ENCODE measurements at places on chromosomes 12 and 14. TPM values are rescaled to one million over a fixed set of nuclear protein-coding genes. Genes with fewer than 3 reads are reported as not detected.

DNA sequence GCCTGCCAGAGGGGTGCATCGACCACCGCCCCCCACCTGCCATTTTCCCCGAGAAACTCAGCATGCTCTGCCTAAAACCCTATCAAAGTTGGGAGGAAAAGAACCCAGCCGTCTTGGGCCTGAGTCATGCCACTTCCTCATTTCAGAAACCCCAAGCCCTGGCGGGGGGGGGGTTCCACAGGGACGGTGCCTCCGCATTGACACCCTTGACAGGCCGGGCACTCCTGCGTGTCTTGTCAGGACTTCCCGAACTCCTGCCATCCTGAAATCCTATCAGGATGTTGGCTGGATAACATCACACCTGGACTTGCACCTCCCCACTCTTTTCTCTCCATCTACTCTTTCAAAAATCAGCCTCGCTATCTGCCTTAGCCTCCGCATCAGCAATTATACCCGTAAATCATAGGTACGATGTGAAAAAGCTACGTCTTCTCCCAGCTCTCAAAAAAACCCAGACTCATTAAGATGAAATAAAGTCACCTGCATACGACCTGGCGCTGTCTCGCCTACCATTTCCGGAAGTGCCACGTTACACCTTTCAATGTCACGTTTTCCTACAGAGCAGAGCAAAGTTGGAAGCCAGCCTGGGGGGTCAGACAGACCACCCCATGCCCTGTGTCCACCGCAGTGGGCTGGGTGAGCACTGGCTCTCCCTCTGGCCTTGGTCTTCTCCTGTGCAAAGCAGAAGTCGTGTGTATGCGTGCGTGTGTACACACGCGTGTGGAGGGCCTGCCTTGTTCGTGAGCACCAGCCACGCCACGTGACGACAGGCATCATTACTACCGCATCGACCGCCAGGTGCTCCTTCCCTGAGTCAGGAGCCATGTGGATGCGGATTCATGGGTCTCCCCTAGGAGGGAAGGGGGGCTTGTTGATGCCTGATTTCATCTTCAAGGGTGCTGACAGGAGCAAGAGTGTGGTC, 96.7 kb downstream of the RFLNA start:
- no peak for DNase-seq
- H3K4me3 ChIP-seq, result peak overlapping the region; percentile 25
- H3K4me1 ChIP-seq, result peaks cover 58% of the 10 kb centered on the region

DNA sequence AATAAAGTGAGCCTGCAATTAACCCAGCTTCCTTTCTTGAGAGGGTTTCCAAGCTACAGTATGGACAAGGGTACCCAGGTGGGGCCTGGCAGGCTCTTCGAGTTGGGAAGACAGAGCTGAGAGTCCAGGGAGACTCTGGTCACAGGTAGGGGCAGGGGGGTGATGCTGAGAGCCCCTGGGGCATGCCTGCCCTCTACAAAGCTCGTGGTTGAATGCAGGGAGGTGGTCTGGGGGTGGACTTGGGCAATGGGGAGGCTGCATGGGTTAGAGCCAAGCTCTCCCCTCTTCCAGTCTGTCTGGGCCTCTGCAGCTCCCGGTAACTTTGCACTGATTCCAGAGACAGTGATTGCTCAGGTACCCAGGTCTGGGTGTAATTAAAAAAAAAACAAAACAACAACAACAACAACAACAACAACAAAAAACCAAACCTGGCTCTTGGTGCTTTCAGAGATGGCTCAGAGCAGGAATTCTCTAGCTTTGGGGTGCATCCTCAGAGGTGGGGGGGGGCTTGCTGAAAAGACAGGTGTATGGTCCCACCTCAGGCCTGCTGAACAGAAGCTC, 30.8 kb upstream of the PPP2R5C start:
- H3K27ac ChIP-seq, result no peak overlapping the region
- no peak for DNase-seq
- no peak overlapping the region for H3K4me3 ChIP-seq
- peaks cover 5% of the 10 kb centered on the region for H3K4me1 ChIP-seq
- H3K36me3 ChIP-seq, result no peaks in the 10 kb centered on the region

- no peak overlapping the region for H3K4me3 ChIP-seq
- H3K27ac ChIP-seq, result no peak overlapping the region
- H3K4me1 ChIP-seq, result peaks cover 19% of the 10 kb centered on the region
- H3K36me3 ChIP-seq, result peaks cover 4% of the 10 kb centered on the region
- peaks cover 15% of the 10 kb centered on the region for H3K27me3 ChIP-seq
- DNase-seq, result no peak
Measured at GRCh38 chr12:52238207-52238840, 5.3 kb downstream of the KRT7 start.

DNA sequence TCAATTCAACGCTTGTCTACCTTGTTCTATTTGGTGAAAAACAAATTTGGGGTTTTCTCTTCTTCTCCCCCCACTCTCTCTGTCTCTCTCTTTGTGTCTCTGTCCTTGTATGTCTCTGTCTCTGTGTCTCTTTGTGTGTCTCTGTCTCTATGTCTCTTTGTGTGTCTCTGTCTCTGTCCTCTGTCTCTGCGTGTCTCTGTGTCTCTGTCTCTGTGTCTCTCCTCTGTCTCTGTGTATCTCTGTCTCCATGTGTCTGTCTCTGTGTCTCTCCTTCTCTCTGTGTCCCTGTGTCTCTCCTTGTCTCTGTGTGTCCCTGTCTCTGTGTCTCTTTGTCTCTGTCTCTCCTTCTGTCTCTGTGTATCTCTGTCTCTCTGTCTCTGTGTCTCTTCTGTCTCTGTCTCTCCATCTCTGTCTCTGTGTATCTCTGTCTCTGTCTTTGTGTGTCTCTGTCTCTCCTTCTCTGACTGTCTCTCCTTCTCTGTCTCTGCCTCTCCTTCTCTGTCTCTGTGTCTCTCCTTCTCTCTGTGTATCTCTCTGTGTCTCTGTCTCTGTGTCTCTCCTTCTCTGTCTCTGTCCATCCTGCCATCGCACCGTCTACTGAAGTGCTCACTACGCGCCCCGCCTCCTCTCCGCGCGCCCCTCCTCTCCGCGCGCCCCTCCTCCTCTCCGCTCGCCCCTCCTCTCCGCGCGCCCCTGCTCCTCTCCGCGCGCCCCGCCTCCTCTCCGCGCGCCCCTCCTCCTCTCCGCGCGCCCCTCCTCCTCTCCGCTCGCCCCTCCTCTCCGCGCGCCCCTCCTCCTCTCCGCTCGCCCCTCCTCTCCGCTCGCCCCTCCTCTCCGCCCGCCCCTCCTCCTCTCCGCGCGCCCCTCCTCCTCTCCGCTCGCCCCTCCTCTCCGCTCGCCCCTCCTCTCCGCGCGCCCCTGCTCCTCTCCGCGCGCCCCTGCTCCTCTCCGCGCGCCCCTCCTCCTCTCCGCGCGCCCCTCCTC, 12.8 kb downstream of the LRCOL1 start:
- peak overlapping the region; percentile 57 for H3K27ac ChIP-seq
- H3K27me3 ChIP-seq, result peaks cover 53% of the 10 kb centered on the region
- no peak for DNase-seq
- H3K4me1 ChIP-seq, result peaks cover 30% of the 10 kb centered on the region
- peak overlapping the region; percentile 69 for H3K4me3 ChIP-seq
- no peaks in the 10 kb centered on the region for H3K36me3 ChIP-seq

DNA sequence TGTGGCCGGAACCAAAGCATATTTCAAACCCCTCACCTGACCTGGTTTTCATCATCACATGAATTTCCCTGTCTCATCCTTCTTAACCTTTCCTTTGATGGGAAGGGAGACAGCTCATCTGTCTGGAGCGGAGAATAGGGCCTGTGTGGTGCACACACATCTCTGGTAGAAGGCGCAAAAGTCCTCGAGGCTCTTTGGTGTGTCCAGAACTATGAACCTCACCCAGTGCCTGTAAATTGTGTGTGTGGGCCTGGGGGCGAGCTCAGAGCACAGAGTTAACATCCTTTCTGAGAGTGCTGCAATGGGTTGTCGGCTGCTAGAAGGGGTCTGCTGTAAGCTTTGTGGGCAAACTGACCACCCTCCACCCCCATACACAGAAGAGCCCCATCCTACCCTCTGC, 749 bp downstream of the GALNT6 start:
- DNase-seq, result no peak
- peaks cover 31% of the 10 kb centered on the region for H3K27me3 ChIP-seq
- H3K4me1 ChIP-seq, result peaks cover 59% of the 10 kb centered on the region
- no peaks in the 10 kb centered on the region for H3K36me3 ChIP-seq
- peak overlapping the region; percentile 89 for H3K27ac ChIP-seq

DNA sequence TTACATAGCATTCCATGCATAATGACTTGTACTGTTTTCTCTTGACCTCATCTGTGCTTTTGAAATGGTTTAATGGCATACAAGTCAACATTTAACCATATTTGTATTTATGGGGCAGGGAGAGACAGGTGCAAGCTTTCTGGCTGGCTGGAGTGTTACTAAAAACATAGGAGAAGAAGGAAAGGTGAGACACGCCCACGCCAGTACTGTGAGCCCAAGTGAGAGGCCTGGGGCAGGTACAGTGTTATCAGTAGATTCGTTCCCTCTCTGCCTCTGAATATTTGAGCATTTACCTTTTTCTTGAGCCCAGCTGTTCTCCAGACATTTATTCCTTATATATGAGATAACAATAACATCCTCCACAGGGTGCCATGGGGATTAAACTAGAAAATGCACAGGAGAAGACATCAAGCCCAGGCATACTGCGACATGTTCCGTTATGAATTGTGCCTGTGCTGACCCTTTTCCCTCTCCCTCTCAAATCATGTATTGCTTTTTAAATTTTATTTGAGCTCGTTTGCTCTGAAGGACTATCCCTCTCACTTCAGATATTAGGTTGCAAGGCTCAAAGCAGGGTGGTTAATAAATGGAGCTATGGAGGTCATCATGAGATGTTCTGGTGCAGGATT, 34.6 kb upstream of the TUBA1C start:
- no peaks in the 10 kb centered on the region for H3K27me3 ChIP-seq
- H3K36me3 ChIP-seq, result no peaks in the 10 kb centered on the region
- peaks cover 31% of the 10 kb centered on the region for H3K4me1 ChIP-seq
- no peak overlapping the region for H3K27ac ChIP-seq

DNA sequence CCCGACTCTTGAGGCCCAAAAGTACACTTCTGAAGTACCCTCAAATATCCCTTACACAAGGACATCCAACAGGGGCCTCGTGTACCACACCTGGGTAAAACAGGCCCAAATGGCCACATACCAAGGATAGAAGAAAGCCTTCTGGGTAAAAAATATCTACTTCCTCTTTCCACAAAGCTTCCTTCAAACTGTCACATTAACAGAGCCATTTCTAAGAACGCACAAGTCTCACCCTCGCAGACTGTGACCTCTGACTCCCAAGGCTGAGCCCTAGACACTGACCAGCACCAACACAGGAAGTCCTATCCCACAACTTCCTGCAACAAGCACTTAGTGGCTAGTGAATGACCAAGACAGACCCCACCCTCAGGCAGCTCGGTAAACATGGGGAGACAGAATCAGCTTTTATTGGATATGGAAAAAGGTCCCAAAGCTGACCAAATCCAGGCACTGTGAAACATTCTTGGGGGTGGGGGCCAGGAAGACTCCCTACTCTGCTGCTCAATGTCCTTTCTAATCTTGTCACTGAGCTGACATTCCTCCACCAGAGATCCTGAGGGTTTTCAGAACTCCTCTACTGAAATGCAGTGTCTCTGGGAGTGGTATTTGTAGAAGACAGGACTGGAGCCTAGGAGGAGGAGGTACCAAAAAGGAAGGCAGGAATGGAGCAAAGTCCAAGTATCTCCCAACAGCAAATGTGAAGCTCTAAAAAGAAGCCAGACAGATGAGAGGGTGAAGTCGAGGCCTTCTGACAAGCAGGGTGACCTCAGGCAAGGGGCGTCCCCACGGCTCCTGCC, 15.9 kb downstream of the KCTD10 start:
- no peak for DNase-seq
- H3K36me3 ChIP-seq, result peaks cover 27% of the 10 kb centered on the region
- H3K4me3 ChIP-seq, result peak overlapping the region; percentile 4
- no peaks in the 10 kb centered on the region for H3K27me3 ChIP-seq

CIROP gene
- not detected for total RNA-seq

DNA sequence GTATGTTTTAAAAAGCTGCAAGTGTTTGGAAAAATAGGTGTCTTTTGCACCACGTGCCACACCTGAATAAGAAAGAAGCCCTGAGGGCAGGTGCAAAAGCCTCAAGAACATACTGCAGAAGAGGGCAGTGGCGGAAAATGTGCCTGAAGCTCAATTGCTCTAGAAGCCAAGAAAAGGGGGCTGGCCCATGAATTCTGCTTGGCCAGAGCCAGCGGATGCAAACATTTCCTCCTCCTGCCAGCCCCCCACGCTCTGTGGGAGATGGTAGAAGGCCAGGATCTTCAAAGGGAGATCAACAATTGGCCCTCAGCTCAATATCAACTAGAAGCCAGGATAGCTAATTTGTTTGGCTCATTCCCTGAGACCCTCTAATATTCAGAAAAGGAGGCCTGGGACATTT, 80.3 kb upstream of the TMEM132D start:
- no peak overlapping the region for H3K27ac ChIP-seq
- peaks cover 43% of the 10 kb centered on the region for H3K27me3 ChIP-seq
- H3K36me3 ChIP-seq, result no peaks in the 10 kb centered on the region

WASHC3 gene
- total RNA-seq, result 27.9 TPM

- no peak overlapping the region for H3K4me3 ChIP-seq
- no peaks in the 10 kb centered on the region for H3K27me3 ChIP-seq
- H3K27ac ChIP-seq, result no peak overlapping the region
- H3K36me3 ChIP-seq, result peaks cover 2% of the 10 kb centered on the region
- DNase-seq, result no peak
- H3K4me1 ChIP-seq, result no peaks in the 10 kb centered on the region
Measured at GRCh38 chr14:34931206-34931605, 51.6 kb upstream of the SRP54 start.

- no peaks in the 10 kb centered on the region for H3K27me3 ChIP-seq
- no peak overlapping the region for H3K4me3 ChIP-seq
- H3K4me1 ChIP-seq, result peaks cover 68% of the 10 kb centered on the region
- H3K36me3 ChIP-seq, result no peaks in the 10 kb centered on the region
- H3K27ac ChIP-seq, result no peak overlapping the region
Measured at GRCh38 chr14:31993521-31993951, 83.6 kb upstream of the ARHGAP5 start.

CLEC9A gene
- not detected for total RNA-seq

FLRT2 gene
- 143 TPM for total RNA-seq

ASPG gene
- total RNA-seq, result 4.0 TPM

GPR84 gene
- 0.32 TPM for total RNA-seq

- H3K27ac ChIP-seq, result peak overlapping the region; percentile 82
- H3K27me3 ChIP-seq, result no peaks in the 10 kb centered on the region
- peaks cover 2% of the 10 kb centered on the region for H3K36me3 ChIP-seq
Measured at GRCh38 chr12:53613821-53614220, 12.4 kb downstream of the ATF7 start.

KIF26A gene
- 20.0 TPM for total RNA-seq

DNA sequence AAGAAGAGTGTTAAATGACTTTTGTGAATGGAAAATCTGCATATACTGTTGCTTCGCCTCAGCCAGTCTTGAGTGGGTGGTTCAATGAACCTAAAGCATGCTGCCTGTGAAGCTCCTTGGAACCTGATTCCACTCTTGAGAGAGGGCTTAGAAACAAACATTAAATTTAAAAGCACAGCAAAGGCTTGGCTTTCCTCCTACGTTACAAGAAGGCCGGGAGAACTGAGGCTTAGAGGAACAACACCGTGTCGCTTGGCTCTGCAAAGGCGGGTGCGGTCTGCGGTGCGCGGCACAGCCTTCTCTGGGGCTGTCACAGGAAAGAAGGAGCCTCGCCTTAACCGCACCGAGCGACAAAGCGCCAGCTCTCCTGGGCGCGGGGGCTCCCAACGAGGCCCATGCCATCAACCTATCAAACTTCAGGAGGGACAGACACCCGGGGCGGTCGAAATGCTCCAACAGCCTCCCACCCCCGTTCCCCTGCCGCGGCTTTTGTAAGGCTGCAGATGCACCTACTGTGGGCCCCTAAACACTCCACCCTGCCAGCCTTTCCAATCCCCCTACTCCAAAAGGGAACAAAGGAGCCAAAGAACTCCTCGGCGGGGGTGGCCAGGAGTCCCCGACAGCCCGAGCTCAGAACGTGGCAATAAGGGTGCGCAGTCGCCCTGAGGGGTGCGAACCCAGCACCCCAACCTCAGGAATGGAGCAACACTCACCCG, 729 bp downstream of the OSBPL8 start:
- H3K27me3 ChIP-seq, result no peaks in the 10 kb centered on the region
- peak overlapping the region; percentile 97 for H3K27ac ChIP-seq
- peak; percentile 52 for DNase-seq
- no peaks in the 10 kb centered on the region for H3K36me3 ChIP-seq

GPRC5D gene
- not detected for total RNA-seq
